ENCODE measurements at places on chromosomes 5 and 9.

- no peaks in the 10 kb centered on the region for H3K27me3 ChIP-seq
- H3K4me1 ChIP-seq, result no peaks in the 10 kb centered on the region
- no peak overlapping the region for H3K4me3 ChIP-seq
- H3K36me3 ChIP-seq, result peaks cover 5% of the 10 kb centered on the region
Measured at GRCh38 chr5:42787845-42788244, 23.8 kb downstream of the SELENOP start.

- no peaks in the 10 kb centered on the region for H3K36me3 ChIP-seq
- no peak overlapping the region for H3K4me3 ChIP-seq
- H3K27me3 ChIP-seq, result peaks cover 45% of the 10 kb centered on the region
Measured at GRCh38 chr5:90590-91547, 1.1 kb upstream of the PLEKHG4B start.

DNA sequence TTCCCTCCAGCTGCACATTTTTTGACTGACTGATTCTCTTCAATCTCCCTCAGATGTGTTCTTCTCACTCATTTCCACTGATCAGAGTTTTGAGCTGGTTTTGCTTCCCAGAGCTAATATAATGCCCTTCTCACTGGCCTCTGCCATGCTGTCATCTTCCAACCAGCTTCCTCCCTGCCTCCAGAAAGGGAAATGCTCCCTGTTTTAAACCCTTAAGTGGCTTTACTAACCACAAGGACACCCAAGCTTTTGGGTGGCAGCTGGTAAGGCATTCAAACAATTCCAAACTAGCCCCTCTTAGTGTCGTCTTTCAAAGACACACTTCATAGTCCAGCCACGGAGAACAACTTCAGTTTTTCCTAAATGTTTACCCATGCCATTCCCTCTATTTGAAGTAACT is 172.5 kb downstream of the CRB2 start:
- no peaks in the 10 kb centered on the region for H3K4me1 ChIP-seq
- H3K36me3 ChIP-seq, result no peaks in the 10 kb centered on the region
- no peak for DNase-seq

GRCh38 chr5:1038417-1039209 is 30.0 kb downstream of the NKD2 start:
- no peaks in the 10 kb centered on the region for H3K27me3 ChIP-seq
- DNase-seq, result no peak
- H3K4me1 ChIP-seq, result no peaks in the 10 kb centered on the region
- H3K4me3 ChIP-seq, result no peak overlapping the region
